ENCODE measurements at places on chromosomes 13 and 19.

DNA sequence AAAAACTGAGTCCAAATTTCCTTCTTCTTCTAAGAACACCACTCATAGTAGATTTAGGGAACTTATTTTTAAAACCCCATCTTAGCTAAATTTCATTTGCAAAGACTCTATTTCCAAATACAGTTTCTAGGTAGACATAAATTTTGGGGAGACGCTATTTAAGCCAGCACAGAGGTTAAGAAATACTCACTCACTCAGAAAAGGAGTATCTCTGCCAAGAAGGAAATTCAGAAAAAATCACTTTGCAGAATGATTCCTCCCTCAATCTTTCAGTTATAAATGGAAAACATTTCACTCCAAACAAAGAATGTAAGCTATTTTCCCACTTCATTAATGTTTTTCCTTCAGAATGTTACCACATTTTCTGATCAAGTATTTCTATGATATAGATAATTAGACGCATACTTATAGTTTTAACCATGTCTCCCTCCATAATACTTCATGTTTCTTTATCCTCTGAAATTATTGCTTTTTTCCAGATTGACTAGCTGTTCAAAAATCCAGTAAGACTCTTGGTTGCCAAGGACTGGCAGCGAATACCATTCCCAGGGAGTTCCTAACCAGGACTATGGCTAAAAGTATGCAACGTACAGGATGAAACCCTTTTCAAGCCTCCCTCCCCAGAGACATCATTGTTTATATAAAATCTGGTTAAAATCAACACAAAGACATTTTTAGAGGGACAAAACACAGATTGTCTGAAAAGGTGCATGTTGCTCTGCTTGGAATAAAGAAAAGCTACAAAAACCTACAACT, 52.5 kb upstream of the RXFP2 start:
- no peak for DNase-seq

DNA sequence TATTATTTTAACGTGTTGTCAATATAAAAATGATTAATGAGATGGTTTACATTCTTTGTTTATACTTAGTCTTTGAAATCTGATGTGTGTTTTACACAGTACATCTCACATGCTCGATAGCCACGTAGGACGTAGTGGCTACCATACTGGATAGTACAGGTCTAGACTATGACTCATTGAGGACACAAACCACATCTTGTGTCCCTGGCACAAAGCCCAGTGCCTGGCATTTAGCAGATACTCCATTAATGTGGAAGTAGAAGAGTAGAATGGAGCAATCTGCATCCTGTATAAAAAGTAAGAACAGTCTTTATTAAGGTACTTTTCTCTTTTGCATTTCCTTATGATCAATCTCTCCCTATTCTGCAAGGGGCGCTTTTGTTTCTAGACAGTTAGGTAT, 49.0 kb upstream of the FRY start:
- DNase-seq: no peak

GRCh38 chr13:26716984-26717383, 43.6 kb downstream of the GPR12 start:
- DNase-seq: no peak

GRCh38 chr13:62065016-62065415, 649.4 kb upstream of the PCDH20 start:
- DNase-seq: no peak

DNA sequence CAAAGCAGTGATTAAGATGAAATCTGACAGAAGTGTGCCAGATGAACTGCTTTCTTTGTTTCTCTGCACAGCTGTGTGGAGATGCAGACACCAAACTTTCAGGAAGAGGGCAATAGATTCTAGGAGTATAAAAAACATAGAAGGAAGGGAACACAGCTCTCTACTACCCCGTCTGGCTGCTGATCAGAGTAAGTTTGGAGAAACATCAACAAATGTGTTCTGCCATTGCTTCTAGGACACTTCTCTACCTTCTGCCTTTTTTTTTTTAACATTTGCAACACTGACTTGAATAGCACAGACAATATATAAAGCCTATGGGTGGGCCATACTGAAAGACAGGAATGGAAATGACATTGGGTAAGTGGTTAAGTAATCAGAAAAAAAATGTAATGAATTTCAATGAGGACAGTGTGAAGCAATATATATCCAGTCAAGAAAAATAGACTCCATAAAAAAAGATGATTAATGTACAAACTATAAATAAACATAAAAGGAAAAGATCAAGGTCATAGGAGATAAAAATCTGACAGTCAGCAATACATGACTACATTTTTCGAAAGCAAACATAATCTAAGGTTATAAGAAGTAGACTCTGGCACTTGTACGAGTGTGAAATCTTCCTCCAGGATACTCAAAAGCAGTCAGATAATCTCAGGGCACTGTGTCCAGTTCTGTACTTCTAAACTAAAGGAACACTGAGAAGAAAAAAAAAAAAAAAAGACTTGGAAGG, 21.4 kb downstream of the NUFIP1 start:
- DNase-seq: no peak

DNA sequence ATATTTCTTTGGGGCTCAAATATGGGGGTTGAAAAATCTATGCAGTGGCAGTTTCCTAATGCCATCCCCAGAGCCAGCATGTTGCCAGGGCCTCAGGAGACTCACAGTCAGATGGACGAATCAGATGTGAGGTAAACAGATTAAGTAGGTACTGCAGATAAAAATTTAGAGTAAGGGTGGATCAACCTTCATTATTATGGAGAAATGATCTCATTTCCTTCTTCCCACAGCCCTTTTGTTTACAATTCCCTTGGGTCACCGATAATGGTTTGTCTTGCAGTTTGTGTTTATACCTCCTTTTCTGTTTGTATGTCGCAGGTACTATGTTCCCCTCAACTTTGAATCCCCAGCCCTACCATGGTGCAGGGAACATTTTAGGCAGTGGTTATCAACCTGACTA, 20.0 kb downstream of the DIAPH3 start:
- no peak for DNase-seq
